Small intestine (tissue), 16 donors: ENCODE measurements at places on chromosomes 2 and 18.

- no peaks in the 10 kb centered on the region for H3K36me3 ChIP-seq
- no peak overlapping the region for H3K27ac ChIP-seq
- H3K4me1 ChIP-seq = no peaks in the 10 kb centered on the region
These were observed 5.0 kb upstream of the ABCA12 start for GRCh38 chr2:215143458-215143857.

GRCh38 chr2:229860334-229860733 is 61.5 kb downstream of the TRIP12 start:
- no peak for DNase-seq
- peaks cover 28% of the 10 kb centered on the region for H3K36me3 ChIP-seq
- no peak overlapping the region for H3K27ac ChIP-seq
- H3K4me1 ChIP-seq = no peaks in the 10 kb centered on the region

DNA sequence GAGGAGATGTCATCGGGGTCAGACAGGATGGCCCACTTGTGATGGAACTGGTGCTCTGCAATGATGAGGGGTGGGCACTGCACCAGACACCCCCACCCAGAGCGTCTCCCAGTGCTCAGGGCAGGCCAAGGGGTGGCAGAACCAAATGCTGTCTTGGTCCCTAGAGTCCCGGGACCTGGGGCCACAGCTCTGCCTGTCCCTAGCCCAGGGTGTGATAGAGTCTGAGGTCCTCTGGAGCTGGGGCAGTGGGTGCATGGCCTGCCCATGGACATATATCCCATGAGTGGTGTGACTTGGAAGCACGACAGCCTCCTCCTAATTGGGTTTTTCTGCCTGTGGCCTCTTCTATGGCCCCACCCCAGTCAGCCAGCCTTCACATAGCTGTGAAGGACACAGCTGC is 6.7 kb upstream of the OTOF start:
- H3K4me3 ChIP-seq = no peak overlapping the region
- no peaks in the 10 kb centered on the region for H3K27me3 ChIP-seq
- DNase-seq = no peak
- no peaks in the 10 kb centered on the region for H3K36me3 ChIP-seq
- H3K4me1 ChIP-seq = peaks cover 38% of the 10 kb centered on the region

GRCh38 chr18:10418836-10419235 is 35.6 kb upstream of the APCDD1 start:
- H3K36me3 ChIP-seq = no peaks in the 10 kb centered on the region
- H3K4me3 ChIP-seq = no peak overlapping the region
- DNase-seq = no peak
- H3K4me1 ChIP-seq = no peaks in the 10 kb centered on the region
- no peak overlapping the region for H3K27ac ChIP-seq

DNA sequence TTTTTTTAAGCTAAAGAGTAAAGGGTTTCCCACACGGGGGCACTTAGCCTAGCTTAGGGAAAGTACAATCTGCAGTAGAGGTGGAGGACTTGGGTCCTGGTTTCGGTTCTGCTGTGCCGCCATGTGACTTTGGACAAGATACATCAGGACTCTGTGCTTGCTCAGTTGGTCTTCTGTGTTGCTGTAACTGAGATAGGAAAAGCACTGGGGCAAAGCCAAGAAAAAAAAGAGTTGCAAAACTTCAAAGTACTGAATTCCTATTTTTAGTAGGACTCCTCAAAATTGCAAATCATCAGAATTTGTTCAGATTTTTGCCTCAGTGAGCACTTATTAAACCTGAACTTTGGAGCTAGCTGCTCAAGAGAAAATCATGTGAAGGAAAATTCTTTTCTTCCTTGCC is 96.3 kb upstream of the STON1 start:
- DNase-seq = no peak
- H3K27ac ChIP-seq = no peak overlapping the region
- H3K4me1 ChIP-seq = no peaks in the 10 kb centered on the region
- no peak overlapping the region for H3K4me3 ChIP-seq
- H3K36me3 ChIP-seq = no peaks in the 10 kb centered on the region

GRCh38 chr2:185817991-185818390 is 79.4 kb downstream of the FSIP2 start:
- H3K4me1 ChIP-seq = no peaks in the 10 kb centered on the region
- H3K27me3 ChIP-seq = no peaks in the 10 kb centered on the region
- H3K36me3 ChIP-seq = no peaks in the 10 kb centered on the region
- no peak overlapping the region for H3K4me3 ChIP-seq
- no peak overlapping the region for H3K27ac ChIP-seq

- no peaks in the 10 kb centered on the region for H3K36me3 ChIP-seq
- no peak overlapping the region for H3K4me3 ChIP-seq
- H3K27ac ChIP-seq = no peak overlapping the region
- no peaks in the 10 kb centered on the region for H3K4me1 ChIP-seq
These were observed 164.0 kb upstream of the REG3G start for GRCh38 chr2:78861546-78861945.

- no peaks in the 10 kb centered on the region for H3K36me3 ChIP-seq
- H3K27ac ChIP-seq = peak overlapping the region; percentile 62
- peaks cover 10% of the 10 kb centered on the region for H3K4me1 ChIP-seq
- peak; percentile 76 for DNase-seq
- H3K27me3 ChIP-seq = peaks cover 9% of the 10 kb centered on the region
These were observed 90.0 kb upstream of the TAF1B start for GRCh38 chr2:9753276-9753600.

GRCh38 chr2:226845386-226846116 is 9.7 kb downstream of the RHBDD1 start:
- no peaks in the 10 kb centered on the region for H3K4me1 ChIP-seq
- H3K27me3 ChIP-seq = no peaks in the 10 kb centered on the region
- DNase-seq = peak; percentile 45
- no peaks in the 10 kb centered on the region for H3K36me3 ChIP-seq
- peak overlapping the region; percentile 56 for H3K27ac ChIP-seq
- no peak overlapping the region for H3K4me3 ChIP-seq

- no peak overlapping the region for H3K27ac ChIP-seq
- peaks cover 2% of the 10 kb centered on the region for H3K36me3 ChIP-seq
- peaks cover 13% of the 10 kb centered on the region for H3K4me1 ChIP-seq
- no peaks in the 10 kb centered on the region for H3K27me3 ChIP-seq
- DNase-seq = no peak
These were observed 124.4 kb downstream of the MAP4K4 start for GRCh38 chr2:101821828-101822458.

GRCh38 chr2:196277002-196277401 is 105.6 kb upstream of the STK17B start:
- no peaks in the 10 kb centered on the region for H3K36me3 ChIP-seq
- no peak overlapping the region for H3K4me3 ChIP-seq
- no peak overlapping the region for H3K27ac ChIP-seq
- no peaks in the 10 kb centered on the region for H3K27me3 ChIP-seq
- DNase-seq = peak; percentile 39

DNA sequence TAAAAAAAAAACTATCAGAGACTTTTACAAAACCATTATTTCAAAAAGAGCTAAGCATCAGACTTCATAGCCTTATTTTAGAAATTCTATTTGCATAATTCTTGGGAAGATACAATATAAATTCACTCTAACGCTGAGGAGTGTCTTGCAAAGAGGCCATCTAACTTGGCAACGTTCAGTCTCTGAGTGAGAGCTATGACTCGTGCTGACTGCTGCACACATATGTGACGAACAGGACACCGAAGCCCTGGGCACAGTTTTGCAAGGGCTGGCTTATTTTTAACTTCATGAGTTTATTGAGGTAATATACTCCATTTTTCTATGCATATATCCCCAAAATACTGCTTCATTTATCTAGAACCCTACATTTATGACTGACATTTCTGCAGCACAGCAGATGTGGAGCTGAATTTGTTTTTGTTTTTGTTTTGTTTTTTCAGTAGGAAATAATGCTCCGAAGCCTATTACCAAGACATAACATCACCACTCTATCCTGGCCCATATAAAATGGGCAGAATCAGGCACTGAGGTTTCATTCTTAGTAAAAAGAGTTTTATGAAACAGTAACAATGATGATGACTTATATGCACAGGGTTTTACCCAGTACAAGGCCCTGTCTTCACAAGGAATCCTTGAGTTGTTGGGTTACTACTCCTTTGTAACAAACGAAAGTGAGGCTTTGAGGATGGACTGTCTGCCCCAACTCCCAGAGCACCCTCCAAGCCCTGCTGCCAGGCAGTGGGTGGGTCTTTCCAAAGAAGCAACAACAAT is 68.3 kb downstream of the CRACDL start:
- DNase-seq = peak; percentile 36
- peak overlapping the region; percentile 96 for H3K27ac ChIP-seq
- no peaks in the 10 kb centered on the region for H3K36me3 ChIP-seq
- H3K27me3 ChIP-seq = no peaks in the 10 kb centered on the region
- no peak overlapping the region for H3K4me3 ChIP-seq

GRCh38 chr18:70370762-70371733 is 82.2 kb downstream of the SOCS6 start:
- no peak overlapping the region for H3K27ac ChIP-seq
- H3K4me3 ChIP-seq = no peak overlapping the region
- peak; percentile 85 for DNase-seq
- H3K27me3 ChIP-seq = no peaks in the 10 kb centered on the region
- no peaks in the 10 kb centered on the region for H3K36me3 ChIP-seq

- peak; percentile 44 for DNase-seq
- H3K36me3 ChIP-seq = peaks cover 8% of the 10 kb centered on the region
- peaks cover 3% of the 10 kb centered on the region for H3K4me1 ChIP-seq
- no peak overlapping the region for H3K4me3 ChIP-seq
These were observed 26.9 kb downstream of the GALM start for GRCh38 chr2:38692636-38693318.

DNA sequence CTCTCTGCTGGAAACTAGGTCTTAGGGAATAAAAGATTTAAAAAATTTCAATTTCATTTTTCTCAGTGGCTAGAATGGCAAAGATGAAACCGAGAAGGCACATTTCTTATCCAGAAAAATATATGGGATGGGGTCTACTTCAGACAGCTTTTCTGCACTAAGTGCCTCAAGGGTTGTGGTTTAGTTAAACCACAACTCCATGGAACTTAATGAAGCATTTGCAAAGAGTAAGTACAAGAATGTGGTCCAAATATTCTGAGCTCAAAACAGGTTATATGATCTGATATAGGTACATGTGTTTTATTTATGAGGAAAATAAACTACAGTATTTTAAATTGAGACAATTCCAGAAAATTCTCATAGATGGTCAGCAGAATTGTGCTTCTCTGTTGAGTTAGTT is 101.8 kb upstream of the FZD5 start:
- no peak overlapping the region for H3K4me3 ChIP-seq
- DNase-seq = no peak
- peaks cover 7% of the 10 kb centered on the region for H3K4me1 ChIP-seq
- H3K27me3 ChIP-seq = no peaks in the 10 kb centered on the region
- no peak overlapping the region for H3K27ac ChIP-seq
- H3K36me3 ChIP-seq = no peaks in the 10 kb centered on the region

DNA sequence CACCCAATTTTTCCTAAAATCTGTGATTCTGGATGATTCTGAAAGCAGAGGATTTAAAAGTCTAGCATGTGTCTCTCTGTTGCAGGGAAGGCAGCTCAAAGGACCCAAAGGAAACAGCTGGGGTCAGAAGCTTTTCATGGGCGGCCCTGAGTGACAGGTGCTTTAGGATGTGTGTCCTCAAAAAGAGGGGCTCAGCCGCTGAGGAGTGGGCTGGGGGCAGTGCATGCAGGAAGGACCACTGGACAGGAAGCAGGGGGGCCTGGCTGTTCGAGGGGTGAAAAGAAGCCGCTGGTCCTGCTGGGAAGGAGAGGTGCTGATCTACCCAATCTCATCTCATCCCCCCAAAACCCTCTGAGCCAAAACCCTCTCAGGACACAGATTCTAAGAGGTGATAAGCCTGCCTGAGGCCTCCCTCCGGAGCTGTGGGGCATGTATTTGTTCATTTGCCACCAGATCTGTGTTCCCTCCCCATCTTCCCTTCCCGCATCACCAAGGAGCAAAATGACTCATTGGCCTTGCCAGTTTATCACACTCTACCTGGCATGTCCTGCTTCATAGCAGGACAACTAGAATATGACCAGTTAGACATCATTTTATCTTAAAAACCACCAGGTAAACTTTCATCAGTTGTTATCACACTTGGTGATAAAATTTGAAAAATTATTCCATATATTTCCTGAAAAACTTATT is 98.8 kb upstream of the MGAT4A start:
- H3K36me3 ChIP-seq = no peaks in the 10 kb centered on the region
- no peaks in the 10 kb centered on the region for H3K27me3 ChIP-seq
- no peak for DNase-seq
- no peak overlapping the region for H3K4me3 ChIP-seq

DNA sequence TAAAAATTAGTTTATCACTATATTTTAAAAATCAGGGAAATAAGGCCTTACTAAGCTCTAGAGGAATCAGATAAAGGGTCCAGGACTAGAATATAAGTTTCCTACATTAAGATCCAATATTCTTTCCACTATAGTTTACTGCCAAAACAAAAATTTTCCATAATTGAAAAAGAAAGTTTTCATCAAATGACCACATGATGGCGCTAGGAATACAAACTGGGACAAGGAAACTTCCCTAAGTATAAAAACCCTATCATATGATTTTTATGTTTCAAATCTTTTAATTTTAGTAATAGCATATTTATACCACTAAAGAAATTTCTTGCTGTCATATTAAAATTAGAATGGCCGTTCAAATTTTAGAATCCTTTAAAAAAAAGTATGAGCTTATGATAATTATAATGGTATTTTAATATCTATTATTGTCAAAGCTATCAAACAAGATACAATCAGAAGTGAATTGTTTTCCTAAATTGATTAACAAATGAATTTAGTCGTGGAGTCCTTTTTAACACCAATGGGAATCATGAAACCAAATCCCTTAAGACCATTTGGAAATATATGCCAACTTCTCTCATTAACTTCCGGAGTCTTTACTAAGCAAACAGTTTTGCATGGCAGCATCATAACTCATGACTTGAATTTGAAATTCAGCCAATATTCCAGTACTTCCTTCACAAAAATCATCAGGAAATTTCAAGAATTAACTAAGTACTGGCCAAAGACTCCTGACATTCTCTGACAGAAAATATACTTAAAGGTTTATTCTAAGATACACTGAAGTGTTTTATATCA is 70.3 kb downstream of the SCN1A start:
- no peaks in the 10 kb centered on the region for H3K27me3 ChIP-seq
- no peak overlapping the region for H3K27ac ChIP-seq
- DNase-seq = no peak
- no peaks in the 10 kb centered on the region for H3K36me3 ChIP-seq
- H3K4me1 ChIP-seq = no peaks in the 10 kb centered on the region

DNA sequence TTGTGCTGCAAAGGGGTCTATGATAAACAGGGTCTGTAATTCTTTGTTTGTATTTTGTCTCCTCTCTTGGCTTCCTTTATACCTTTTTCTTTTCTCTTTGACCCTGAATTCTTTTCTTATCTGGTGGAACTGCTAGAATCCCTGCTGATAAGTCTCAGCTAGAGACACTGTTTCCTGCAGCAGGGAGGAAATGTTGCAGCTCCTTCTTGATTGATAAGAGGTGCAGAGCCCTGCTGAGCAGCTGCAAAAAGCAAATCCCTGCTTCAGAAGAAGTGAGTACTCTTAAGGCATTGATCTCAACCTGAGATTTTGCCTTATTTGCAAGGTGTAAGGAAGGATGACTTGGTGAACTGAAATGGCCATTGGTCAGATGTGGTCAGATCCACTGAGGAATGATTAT is 167.8 kb downstream of the NUP35 start:
- H3K4me3 ChIP-seq = no peak overlapping the region
- no peaks in the 10 kb centered on the region for H3K36me3 ChIP-seq
- no peaks in the 10 kb centered on the region for H3K4me1 ChIP-seq
- no peak overlapping the region for H3K27ac ChIP-seq
- H3K27me3 ChIP-seq = no peaks in the 10 kb centered on the region
- no peak for DNase-seq
